ENCODE measurements at places on chromosomes 12 and 14. TPM values are rescaled to one million over a fixed set of nuclear protein-coding genes. Genes with fewer than 3 reads are reported as not detected.
A peak's percentile ranks its signal among the peaks of the same experiment; 100 is the strongest.

DNA sequence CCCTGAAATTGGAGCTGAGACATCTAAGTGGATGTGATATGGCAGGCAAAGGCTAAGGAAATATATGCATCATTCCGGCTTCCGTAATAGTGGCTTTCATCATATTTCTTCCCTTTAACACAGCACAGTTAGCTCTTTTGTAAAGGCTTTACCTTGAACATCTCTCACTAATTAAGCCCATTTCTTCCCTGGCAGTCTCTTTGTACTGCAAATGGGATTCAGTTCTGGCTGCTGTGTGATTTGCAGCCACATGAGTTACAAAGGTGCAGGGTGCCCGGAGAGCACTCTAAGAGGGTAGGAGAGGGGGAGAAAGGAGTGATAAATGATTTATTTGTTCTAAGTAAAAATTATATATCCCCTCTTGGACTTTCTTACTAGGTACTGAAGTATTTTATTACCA is 232.1 kb upstream of the CCDC196 start:
- H3K4me1 ChIP-seq: peaks cover 7% of the 10 kb centered on the region
- no peaks in the 10 kb centered on the region for H3K36me3 ChIP-seq
- no peak for DNase-seq
- no peak overlapping the region for H3K27ac ChIP-seq
- H3K27me3 ChIP-seq: peaks cover 3% of the 10 kb centered on the region

DNA sequence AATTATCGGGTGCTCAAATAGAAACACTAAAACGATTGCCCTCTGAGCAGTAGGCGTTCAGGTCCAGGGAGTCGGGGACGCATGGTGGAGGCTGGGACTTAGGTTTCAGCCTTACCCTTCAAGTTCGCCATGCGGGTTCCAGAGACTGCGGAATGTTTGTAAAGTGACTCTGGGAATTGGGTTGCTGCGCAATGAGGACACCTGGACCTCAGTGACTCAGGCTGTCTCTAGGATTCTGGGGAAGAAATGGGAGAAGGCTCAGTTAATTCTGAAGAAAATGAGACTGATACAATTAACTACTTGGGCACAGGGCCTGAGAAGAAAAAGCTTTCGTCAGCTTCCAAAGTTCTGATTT is 1.1 kb downstream of the LGALS3 start:
- H3K4me1 ChIP-seq: peaks cover 49% of the 10 kb centered on the region
- H3K27me3 ChIP-seq: peaks cover 35% of the 10 kb centered on the region
- DNase-seq: no peak

DNA sequence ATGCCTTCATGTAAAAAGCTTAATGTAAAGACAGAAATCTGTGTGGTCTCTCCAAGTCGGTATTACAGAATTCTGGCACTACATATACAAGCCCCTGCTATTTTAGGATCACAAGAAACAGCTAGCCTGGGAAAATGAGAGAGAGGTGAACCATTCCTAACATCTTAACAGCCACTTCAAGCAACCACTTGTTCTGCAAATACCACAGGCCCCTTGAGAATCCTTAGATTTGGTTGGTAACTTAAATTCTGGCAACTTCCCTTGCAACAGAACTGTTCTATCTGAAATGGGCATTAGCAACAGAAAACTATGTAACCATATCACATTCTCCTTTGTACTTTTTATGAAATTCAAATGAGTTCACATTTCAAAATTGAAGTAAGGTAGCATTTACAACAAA is 68.5 kb downstream of the SPPL3 start:
- no peaks in the 10 kb centered on the region for H3K27me3 ChIP-seq
- DNase-seq: no peak
- no peak overlapping the region for H3K4me3 ChIP-seq
- peaks cover 45% of the 10 kb centered on the region for H3K4me1 ChIP-seq
- H3K36me3 ChIP-seq: peaks cover 4% of the 10 kb centered on the region

MYH7 gene
- 0.07 TPM for total RNA-seq

- H3K4me3 ChIP-seq: no peak overlapping the region
- H3K4me1 ChIP-seq: no peaks in the 10 kb centered on the region
- peaks cover 23% of the 10 kb centered on the region for H3K27me3 ChIP-seq
- H3K36me3 ChIP-seq: no peaks in the 10 kb centered on the region
Observed at GRCh38 chr14:88232771-88233170, 90.3 kb downstream of the KCNK10 start.

GPRC5A gene
- 0.15 TPM for total RNA-seq

DNA sequence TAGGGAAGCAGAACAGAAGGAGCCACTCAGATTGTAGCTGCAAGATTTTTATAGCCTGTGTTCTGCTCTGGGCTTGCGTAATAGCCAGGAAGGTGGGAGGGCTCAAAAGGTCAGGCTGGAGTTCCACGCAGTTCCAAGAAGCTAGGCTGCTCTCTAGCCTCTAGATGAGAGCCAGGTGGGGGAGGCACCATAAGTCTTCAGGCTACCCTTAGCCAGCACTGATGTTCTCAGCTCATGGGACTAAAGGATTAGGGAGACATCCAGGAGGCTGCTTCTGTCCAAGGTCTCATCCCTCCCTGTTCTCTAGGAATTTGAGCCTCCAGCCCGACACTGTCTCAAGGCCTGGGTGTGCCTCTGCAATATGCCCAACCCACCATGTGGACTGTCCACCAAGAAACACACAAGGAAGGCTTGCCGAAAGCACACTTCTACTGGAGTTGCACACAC is 1.7 kb downstream of the LMBR1L start:
- no peaks in the 10 kb centered on the region for H3K27me3 ChIP-seq
- H3K4me3 ChIP-seq: peak overlapping the region; percentile 96
- peaks cover 28% of the 10 kb centered on the region for H3K4me1 ChIP-seq
- H3K36me3 ChIP-seq: peaks cover 9% of the 10 kb centered on the region

NCKAP5L gene
- total RNA-seq: 4.0 TPM

CFAP54 gene
- 0.23 TPM for total RNA-seq

KRT78 gene
- total RNA-seq: not detected

DNA sequence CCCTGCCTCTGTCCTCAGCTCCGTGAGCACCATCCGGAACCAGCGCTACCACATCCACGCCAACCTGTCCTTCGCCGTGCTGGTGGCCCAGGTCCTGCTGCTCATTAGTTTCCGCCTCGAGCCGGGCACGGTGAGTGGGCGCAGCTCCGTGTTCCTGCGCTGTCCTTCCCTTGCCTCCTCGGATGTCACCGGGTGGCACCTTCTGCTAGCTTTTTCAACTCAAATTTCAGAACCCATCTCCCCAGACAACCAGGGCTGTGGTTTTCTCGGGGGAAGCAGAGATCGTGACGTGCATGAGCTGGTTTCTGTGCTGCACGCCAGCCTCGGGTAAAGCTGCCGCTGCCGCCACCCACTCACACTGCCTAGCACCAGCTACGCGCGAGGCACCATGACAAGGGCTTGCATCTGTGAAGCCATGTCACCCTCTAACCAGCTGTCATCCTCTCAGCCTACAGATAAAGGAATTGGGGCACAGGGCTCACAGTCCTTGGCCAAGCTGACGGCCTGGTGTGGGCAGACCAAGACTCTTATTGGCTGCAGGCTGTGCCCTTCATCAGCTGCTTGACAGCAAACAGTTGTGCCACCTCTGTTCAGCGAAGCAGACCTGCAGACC is 152.1 kb downstream of the ADGRD1 start:
- H3K27me3 ChIP-seq: peaks cover 4% of the 10 kb centered on the region
- H3K27ac ChIP-seq: peak overlapping the region; percentile 60
- peak overlapping the region; percentile 34 for H3K4me3 ChIP-seq
- H3K4me1 ChIP-seq: peaks cover 15% of the 10 kb centered on the region

DNA sequence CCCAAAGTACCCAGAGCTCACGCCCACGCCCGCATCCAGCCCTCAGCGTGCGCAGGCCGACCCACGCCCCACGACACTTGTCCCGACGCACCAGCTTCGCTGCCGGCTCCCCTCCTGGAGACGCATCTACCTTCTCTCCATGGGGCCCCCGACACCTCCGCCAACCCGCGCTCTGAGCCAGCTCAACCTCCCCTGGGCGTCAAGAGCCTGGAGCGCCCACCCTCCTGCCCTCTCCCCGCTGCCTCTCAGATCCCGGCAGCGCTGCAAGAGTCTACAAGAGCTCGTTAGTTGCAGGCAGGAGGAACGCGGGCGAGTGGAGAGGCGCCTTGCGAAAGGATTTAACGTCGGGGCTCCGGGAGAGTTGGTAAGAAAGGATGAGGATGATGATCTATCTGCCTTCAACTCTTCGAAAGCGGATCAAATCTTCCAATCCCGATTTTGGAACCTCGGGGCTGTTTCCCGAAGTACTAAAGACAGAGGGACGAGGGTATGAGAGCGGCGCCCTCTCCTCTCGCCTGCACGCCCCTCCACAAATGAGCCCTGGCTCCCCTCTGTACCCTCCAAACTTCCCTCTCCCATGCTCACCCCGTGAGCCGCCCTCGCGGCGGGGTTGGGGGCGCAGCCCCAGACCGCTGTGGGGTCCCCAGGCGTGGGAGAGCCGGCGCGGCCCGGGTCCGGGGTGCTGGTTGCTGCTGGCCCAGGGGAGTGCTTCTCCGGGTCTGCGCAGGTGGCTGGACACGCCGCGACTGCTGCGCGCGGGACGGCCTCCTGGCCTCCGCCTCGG is 979 bp downstream of the LTBP2 start:
- H3K27ac ChIP-seq: no peak overlapping the region
- peaks cover 49% of the 10 kb centered on the region for H3K27me3 ChIP-seq
- no peak for DNase-seq
- no peaks in the 10 kb centered on the region for H3K36me3 ChIP-seq
- no peak overlapping the region for H3K4me3 ChIP-seq

FOXG1 gene
- total RNA-seq: not detected

DNA sequence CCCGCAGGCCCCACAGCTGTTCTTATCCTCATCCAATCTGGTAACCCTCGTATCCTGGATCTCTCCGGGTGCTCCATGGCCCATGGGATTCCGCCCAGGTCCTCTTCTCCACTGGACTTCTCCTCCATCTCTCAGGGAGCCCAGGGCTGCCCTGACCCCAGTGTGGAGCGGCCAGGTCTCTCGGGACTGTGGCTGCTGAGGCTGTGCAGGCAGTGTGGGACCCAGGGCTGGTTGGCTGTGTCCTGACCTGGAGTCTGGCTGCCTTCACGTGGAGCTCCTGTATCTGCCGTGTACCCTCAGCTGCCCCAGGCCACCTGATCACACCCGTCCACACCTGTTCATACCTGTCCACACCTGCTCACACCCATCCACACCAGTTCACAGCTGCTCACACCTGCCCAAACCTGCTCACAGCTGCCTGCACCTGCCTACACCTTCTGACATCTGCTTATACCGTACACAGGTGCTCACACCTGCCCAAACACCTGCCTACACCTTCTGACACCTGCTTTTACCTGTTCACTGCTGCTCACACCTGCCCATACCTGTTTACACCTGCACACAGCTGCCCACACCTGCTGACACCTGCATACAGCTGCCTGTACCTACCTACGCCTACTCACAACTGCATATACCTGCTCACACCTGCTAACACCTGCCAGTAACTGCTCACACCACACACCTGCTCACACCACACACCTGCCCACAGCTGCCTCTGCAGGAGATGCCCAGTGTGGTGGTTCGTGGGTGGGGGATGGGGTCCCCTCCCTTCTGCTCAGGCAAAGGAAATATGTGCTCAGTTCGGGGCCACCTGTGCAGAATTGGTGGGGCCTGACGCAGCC is 92.2 kb downstream of the GALNT9 start:
- H3K27me3 ChIP-seq: no peaks in the 10 kb centered on the region
- no peak overlapping the region for H3K4me3 ChIP-seq
- no peak for DNase-seq
- no peaks in the 10 kb centered on the region for H3K4me1 ChIP-seq
- no peaks in the 10 kb centered on the region for H3K36me3 ChIP-seq

PDZRN4 gene
- not detected for total RNA-seq

- H3K4me1 ChIP-seq: no peaks in the 10 kb centered on the region
- no peak overlapping the region for H3K4me3 ChIP-seq
- H3K27ac ChIP-seq: no peak overlapping the region
Observed at GRCh38 chr12:28827861-28828260, 321.2 kb upstream of the FAR2 start.

GRCh38 chr12:6696690-6697583 is 3.7 kb downstream of the PIANP start:
- peaks cover 33% of the 10 kb centered on the region for H3K4me1 ChIP-seq
- H3K36me3 ChIP-seq: peaks cover 5% of the 10 kb centered on the region
- no peak overlapping the region for H3K4me3 ChIP-seq
- no peak overlapping the region for H3K27ac ChIP-seq
- DNase-seq: no peak
- peaks cover 40% of the 10 kb centered on the region for H3K27me3 ChIP-seq

KRT75 gene
- total RNA-seq: not detected

- peaks cover 16% of the 10 kb centered on the region for H3K4me1 ChIP-seq
- no peak overlapping the region for H3K4me3 ChIP-seq
- no peaks in the 10 kb centered on the region for H3K36me3 ChIP-seq
Observed at GRCh38 chr14:104222396-104223036, 84.1 kb downstream of the KIF26A start.

DNA sequence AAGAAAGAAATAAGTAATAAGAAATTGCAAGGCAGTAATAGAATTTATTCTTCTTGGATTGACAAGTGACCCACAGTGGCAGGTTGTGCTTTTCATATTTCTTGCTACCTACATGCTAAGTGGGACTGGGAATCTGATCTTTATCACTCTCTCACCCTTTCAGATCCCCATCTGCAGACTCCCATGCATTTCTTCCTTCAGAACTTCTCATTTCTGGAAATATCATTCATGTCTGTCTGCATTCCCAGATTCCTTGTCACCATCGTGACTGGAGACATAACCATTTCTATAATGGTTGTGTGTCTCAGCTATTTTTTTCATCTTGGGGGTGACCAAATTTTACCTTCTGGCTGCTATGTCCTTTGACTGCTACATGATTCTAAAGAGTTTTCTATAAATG is 4.0 kb upstream of the OR6C65 start:
- H3K4me1 ChIP-seq: no peaks in the 10 kb centered on the region
- no peak overlapping the region for H3K4me3 ChIP-seq
- peaks cover 20% of the 10 kb centered on the region for H3K27me3 ChIP-seq
- H3K27ac ChIP-seq: no peak overlapping the region

KRT72 gene
- total RNA-seq: 13.0 TPM

FOXN4 gene
- total RNA-seq: not detected

CACNA2D4 gene
- 12.9 TPM for total RNA-seq

- no peaks in the 10 kb centered on the region for H3K36me3 ChIP-seq
- no peaks in the 10 kb centered on the region for H3K4me1 ChIP-seq
- H3K27ac ChIP-seq: no peak overlapping the region
- no peak for DNase-seq
- peaks cover 10% of the 10 kb centered on the region for H3K27me3 ChIP-seq
Observed at GRCh38 chr14:100708425-100709288, 18.0 kb upstream of the DLK1 start.

- no peak overlapping the region for H3K4me3 ChIP-seq
- no peaks in the 10 kb centered on the region for H3K4me1 ChIP-seq
- peaks cover 4% of the 10 kb centered on the region for H3K27me3 ChIP-seq
Observed at GRCh38 chr14:99347561-99347960, 75.6 kb upstream of the BCL11B start.

GPR68 gene
- total RNA-seq: 32.7 TPM

DNA sequence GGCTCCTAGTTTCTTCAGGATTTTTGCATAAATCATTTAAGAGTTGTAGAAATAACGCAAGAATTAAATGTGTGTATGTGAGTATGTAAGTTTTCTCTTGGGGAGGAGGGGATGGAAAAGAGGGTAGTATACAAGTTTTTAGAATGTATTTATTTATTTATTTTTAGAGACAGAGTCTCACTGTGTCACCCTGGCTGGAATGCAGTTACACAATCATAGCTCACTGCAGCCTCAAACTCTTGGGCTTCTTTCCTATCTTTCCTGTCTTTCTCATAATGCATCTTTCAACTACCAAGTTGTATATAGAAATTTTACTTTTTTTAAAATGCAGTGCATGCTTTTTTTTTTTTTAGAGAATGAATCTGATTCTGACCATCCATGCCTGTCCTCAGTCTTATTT is 269.0 kb upstream of the GARIN2 start:
- peaks cover 25% of the 10 kb centered on the region for H3K36me3 ChIP-seq
- H3K4me3 ChIP-seq: no peak overlapping the region
- H3K27me3 ChIP-seq: no peaks in the 10 kb centered on the region

Data from activated CD4-positive, alpha-beta T cell treated with anti-CD3 and anti-CD28 coated beads, Interleukin-2, amount 10 ng/mL, durations not matched to agents 7 days and 5 days (primary cell).